ENCODE measurements at places on chromosomes 13 and 19.
A peak's percentile ranks its signal among the peaks of the same experiment; 100 is the strongest.

DNA sequence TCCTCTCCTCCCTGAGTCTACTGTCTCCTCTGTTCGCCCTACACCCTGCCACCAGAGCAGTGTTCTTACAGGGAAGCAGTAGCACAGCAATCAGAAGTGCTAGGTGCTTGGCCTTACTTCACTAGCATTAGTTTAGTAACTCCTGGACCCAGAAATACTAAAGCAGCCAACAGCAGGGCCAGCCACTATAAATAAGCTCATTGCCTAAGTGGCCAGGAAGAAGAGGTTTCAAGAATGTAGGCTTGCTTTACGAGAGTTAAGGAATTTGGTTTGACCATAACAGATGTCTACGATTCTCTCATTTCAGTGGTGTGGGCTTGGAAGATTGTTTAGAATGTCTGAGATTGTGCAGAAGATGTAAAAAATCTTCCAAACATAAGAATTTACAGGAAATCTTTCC, 103.3 kb downstream of the ZAR1L start:
- DNase-seq, result peak; percentile 99

- DNase-seq, result no peak
Observed at GRCh38 chr19:35320065-35320713, 8.8 kb upstream of the CD22 start.

- DNase-seq, result no peak
Observed at GRCh38 chr13:39073983-39074382, 35.7 kb downstream of the NHLRC3 start.

DNA sequence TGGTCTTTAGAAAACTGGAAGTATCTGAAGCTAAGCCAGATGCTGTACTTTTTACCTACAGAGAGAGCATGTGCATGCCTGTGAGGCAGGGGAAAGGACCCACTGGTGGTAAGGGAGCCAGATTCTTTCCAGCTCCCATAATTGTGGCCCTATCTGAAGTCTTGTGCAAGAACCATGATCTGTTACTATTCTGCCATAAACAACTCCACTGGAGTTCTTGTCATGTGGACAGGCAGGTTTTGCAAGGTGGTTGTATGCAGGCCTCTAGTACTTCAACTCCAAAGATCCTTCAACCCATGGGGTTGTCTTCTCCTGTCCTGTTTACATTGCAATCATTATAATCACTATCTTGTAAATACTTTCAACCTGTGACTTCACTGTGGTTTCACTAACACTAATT, 14.1 kb downstream of the PROSER1 start:
- peak; percentile 91 for DNase-seq

DNA sequence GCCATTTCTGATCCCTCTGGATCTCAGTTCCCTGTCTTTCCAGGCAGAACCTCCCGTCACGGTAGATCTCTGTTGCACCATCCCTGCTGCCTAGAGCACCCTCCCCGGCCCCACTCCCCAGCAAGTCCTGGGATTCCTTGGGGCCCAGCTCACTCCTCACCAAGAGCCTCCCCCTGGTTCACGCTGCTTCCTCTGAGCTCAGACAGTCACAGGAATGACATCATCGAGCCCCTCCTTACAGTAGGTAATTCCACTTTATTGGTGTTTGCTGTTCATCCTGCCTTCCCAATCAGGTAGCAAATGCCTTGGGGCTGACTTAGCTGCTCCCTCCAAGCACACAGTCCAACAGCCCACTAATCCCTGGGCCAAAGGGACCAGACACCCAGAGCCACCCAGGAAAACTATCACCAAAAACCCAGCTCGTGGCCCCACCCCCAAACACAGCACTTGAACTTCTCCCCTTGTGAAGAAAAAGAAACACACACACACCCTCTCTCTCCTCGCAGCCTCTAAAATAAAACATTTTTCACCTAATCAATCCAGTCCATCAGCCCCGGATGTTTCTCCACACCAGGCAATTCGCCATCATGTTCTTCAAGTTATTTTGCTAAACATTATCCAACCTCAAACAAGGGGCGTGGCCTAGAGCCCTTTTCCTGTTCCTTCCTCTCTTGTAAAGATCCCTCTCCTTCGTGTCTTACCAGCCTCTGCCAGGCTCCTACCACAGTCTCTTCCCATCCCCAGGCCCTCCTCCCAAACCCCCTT, 2.5 kb downstream of the NAPA start:
- DNase-seq, result peak; percentile 80

GRCh38 chr19:7213628-7214323, 80.4 kb downstream of the INSR start:
- DNase-seq, result no peak

DNA sequence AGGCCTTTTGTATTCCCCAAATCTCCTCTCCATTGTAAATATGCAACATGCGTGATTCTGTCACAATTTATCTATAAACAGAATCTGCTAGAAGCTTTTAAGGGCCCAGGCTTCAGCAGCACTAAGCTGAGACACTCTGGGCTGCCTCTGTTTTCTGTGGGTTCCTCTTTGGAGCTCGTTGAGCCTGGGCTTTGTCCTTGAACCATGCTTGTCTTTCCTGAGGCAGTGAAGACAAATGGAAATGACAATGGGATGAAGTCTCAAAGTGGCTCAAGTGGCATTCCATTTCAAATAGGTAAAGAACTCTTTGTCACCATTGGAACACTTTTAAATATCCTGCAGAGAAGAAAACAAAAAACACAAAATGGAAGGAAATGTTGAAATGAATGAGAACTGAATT, 40.3 kb downstream of the RASL11A start:
- no peak for DNase-seq

- DNase-seq, result no peak
Observed at GRCh38 chr13:46934749-46935148, 37.9 kb upstream of the HTR2A start.

DNA sequence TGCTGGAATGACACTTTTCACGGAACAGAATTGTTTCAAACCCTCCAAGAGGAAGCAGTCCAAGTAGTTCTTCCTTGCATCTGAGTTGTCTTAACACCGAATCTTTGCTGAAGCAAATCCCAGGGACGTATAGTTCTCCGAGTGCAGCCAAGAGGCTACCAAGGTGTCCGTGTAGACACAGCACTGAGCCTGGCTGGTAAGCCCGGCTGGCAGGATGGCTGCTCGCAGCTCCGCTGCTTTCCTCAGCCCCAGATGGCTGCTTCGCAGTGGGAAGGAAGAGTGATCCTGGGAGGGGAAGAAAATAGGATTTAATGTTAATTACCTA, 105.0 kb downstream of the SLC7A1 start:
- DNase-seq, result no peak

DNA sequence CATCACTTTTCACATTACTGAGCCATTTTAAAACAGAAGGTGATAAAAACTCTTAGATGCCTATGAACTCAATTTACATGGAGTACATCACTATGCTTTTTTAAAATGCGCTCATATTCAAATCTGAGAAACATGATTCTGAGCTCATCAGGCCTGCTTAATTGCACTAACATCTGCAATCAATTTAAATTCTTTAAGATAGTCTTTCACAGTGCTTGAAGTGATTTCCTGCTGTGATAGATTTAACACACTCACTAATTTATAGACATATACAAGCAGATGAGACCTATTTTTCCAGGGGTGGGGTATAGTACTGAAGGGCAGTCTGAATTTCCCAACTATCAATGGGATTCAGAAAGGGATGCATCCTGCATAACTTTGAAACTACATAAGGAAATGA, 82.9 kb downstream of the DIAPH3 start:
- peak; percentile 18 for DNase-seq

DNA sequence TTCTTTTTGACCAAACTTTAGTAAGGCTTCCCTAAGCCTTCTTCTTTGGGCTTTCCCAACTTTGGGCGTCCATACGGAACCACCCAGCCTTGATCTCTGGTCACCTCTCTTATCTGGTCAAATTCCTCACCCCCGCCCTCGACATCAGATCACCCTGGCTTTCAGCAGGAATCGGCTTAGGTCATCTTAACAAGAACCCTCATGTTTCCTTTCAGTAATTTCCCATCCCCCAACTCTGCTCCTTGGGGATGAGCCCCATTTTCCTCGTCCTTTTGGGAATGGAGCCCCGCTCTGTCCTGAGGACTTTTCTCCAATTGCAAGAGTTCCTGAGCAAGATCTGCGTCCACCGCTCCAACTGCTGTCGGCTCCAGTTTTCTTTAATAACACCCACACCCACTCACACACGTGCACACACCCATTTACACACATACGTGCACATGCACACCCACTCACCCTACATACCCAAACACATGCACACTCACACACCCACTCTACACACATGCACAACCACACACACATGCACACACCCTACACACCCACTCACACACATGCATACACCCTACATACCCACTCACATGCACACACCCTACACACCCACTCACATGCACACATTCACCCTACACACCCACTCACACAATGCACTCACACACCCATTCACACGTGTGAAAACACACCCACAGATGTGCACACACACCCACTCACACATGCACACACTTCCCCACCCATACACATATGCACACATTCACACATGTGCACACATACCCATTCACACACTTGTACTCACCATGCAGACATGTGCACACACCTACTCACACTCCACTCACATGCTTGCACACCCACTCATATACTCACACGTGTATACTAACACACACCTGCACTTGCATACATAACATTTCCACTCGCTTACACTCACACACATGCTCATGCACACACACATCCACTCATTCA, 87.0 kb upstream of the TM9SF2 start:
- peak; percentile 11 for DNase-seq

- DNase-seq, result no peak
Observed at GRCh38 chr19:8501981-8502380, 459 bp downstream of the PRAM1 start.

DNA sequence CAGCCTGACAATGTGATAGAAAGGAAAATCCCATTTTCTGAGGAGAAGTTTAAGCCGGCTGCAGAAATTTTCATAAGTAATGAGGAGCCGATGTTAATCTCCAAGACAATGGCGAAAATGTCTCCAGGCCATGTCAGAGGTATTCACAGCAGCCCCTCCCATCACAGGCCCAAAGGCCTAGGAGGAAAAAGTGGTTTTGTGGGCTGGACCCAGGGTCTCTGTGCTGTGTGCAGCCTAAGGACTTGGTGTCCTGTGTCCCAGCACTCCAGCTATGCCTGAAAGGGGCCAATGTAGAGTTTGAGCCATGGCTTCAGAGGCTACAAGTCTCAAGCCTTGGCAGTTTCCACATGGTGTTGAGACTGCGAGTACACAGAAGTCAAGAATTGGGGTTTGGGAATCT, 32.9 kb upstream of the GPC6 start:
- DNase-seq, result no peak

DNA sequence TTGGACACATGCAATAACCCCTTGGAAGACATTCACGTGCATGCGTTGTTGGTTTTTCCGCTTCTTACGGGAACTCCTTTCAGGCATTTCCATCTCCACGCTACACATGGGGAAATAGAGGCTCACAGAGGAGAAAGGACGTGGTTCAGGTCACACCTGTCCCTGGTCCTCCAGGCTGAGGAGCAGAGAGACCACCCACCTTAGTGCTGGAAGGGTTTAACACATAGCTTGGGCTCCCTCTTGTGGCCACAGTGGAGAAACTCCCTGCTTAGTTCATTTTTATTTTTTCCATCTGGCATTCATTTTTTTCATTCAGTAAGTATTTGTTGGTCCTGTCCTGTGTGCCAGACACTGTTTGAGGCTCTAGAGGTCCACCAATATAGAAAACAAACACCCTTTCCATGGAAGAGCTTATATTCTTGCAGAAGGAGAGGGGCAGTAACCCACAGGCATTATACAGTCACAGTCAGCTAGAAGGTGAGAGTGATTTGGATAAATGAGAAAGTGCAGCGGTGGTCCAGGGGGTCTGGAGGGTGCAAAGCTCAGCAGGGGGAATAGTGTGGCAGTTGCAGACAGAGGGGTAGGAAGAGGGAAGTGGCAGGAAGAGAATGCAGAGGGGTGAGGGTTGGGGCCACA, 24.2 kb upstream of the TTYH1 start:
- DNase-seq, result peak; percentile 60

DNA sequence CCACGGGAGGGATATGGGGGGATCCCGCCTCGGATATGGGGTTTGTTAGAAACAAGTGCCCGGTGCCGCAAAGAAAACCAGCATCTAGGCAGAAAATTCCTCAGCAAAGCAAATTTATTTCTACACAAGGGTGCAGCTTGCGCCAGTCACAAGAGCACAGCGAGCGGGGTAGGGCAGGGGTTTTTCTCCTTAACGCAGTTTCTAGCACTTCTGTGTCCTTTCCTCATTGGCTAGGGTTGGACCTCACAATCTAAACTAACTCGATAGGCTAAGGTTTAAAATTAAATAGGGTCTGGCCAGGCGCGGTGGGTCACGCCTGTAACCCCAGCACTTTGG, 595 bp downstream of the ZNF440 start:
- peak; percentile 53 for DNase-seq

DNA sequence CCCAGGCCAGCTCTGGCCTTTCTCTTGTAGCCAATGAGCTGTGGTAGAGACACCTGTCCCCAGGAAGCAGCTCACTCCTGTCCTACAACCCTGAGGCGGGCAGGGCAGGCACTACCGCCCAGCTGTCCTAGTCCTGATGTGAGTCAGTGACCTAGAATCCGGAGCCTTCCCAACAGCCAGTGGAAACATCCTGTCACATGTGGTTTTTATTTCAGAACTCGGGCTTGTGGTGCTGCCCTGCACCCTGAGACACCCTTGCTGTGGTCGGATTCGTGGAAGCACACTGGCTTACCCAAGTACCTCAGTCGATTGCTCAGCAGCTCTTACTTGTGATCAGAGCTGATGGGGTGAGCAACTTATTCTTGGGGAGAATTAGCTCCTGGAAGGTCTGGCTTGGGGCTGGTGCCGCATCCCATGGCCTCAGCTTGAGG, 83.6 kb upstream of the ARHGEF7 start:
- DNase-seq, result peak; percentile 83

DNA sequence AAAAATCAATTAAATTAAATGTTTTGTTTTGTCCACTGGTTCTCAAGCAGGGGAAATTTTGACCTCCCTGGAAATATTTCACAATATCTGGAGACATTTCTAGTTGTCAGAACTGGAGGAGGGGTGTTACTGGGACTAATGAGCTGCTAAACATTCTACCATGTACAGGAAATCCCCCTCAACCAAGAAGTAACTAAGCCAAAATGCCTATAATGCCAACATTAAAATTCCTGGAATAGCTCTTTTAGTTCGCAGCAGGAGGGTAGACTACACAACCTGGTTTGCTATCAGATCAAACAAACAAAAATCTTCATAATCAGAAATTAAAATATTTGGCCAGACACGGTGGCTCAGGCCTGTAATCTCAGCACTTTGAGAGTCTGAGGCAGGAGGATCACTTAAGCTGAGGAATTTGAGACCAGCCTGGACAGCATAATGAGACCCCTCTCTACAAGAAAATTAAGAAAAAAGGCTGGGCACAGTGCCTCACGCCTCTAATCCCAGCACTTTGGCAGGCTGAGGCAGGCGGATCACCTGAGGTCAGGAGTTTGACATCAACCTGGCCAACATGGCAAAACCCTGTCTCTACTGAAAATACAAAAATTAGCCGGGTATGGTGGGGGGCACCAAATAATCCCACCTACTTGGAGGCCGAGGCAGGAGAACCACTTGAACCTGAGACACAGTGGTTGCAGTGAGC, 13.7 kb upstream of the SMARCA4 start:
- DNase-seq, result peak; percentile 63

GRCh38 chr13:52109116-52109670, 19.7 kb downstream of the NEK5 start:
- no peak for DNase-seq

- no peak for DNase-seq
Observed at GRCh38 chr13:57569986-57570385, 61.6 kb upstream of the PCDH17 start.
